ENCODE measurements at places on chromosomes 11 and 22.

- no peak for DNase-seq
These were observed 43.8 kb downstream of the COPB1 start for GRCh38 chr11:14455648-14456430.

GRCh38 chr11:11629368-11629767 lies 7.6 kb upstream of the GALNT18 start:
- DNase-seq: no peak

DNA sequence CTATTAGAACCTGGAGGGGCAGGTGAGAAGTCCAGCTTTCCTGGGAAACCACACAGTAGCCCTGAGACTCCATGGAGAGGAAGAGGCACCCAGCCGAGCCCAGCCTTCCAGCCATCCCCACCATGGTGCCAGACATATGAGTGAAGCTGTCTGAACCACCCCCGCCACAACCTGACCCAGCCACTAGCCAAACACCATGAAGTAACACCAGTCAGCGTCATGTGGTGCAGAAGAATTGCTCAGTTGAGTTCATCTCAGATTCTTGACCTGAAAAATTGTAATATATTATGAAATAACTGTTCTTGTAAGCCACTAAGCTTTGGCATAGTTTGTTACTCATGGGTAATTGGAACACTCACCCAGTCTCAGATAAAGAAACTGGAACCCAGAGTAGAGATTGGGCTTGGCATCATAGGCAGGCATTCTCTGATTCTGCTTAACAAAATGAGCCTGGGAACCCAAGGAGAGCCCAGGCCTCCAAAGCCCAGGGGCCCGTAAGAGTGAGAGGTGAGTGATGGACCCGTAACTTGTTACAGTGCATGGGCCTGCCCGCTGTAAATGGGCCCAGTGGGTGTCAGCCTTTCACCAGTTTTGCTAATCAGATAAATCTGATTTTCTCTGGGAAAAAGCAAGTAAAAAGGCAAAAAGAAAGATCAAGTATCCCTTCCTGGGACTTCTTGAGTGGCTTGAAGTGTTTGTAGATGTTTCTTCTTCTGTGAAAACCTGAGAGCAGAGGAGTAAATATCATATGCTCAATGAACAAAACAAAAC lies 305.5 kb downstream of the DDX10 start:
- no peak for DNase-seq

DNA sequence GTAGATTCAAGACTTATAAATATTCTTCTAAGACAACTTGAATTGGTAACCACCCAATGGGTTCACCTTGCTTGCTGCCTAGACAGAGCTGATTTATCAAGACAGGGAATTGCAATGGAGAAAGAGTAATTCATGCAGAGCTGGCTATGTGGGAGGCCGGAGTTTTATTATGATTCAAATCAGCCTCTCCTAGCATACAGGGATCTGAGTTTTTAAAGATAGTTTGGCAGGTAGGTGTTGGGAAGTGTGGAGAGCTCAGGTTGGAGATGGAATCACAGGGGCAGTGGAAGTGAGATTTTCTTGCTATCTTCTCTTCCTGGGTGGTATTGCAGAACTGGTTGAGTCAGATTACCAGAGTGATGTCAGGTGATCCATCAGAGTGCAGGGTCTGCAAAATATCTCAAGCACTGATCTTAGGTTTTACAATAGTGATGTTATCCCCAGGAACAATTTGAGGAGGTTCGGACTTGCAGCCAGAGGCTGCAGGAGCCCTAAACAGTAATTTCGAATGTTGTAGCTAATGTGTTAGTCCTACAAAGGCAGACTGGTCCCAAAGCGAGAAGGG lies 1448.6 kb upstream of the RAG2 start:
- no peak for DNase-seq

DNA sequence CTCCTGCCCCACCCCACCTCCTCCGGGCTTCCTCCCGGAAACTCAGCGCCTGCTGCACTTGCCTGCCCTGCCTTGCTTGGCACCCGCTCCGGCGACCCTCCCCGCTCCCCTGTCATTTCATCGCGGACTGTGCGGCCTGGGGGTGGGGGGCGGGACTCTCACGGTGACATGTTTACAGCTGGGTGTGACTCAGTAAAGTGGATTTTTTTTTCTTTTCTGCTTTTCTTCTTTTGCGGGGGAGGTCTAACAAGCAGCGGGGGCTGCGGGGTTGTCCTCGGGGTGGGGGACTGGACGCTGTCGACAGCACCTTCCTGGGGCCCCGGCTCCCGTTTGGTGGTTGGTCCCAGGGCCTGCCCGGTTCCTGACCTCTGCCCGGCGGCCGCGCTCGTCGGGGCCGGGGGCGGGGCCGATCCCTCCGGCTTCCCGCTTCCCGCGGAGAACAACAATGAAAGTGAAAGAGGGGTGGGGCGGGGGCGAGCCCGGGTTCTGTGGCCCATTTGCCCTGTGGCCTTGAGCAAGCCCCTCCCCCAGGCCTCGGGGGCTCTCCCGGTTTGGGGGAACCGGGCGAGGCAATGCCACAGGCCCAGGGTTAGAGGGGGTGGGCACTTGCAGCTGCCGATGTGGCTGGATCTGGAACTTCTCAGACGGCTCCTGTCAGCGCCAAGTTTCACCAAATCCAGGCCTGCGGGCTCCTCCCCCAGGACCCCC lies 975 bp upstream of the MDK start:
- peak; percentile 37 for DNase-seq

GRCh38 chr11:124329787-124330478 lies 9.9 kb upstream of the OR8D2 start:
- no peak for DNase-seq

- DNase-seq: peak; percentile 13
These were observed 31.2 kb downstream of the RAB6A start for GRCh38 chr11:73729594-73730206.

DNA sequence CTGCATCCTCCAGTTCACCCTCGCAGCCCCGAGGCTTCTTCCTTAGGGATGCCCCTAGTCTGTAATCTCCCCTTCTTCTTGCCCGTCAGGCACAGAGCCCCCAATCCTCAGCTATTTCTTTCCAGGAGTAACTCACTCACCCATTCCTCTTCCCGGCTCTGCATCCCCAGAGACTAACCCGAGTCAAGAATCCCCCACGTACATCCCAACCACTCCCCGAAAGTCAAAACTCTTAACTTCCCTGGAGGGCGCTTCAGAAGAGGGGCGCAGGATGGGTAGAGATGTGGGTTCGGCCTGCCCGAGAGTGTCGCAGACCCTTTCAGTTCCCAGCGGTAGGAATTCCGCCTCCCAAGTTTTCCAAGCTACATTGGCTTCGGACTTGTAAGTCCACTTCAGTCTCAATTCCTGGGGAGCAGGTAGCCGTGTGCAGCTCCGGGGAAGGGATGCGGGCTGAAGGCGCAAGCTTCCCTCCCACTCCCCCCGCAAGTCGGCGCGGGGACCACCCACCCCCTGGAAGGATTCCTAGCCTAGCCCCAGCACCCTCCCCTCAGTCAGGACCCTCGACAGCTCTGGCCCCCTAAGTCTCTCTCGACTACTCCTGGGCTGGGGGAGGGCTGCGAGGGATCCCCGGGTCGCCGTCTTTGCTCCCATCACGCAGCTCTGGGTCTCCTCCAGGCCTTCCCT lies 871 bp downstream of the BDNF start:
- DNase-seq: peak; percentile 76

- DNase-seq: no peak
These were observed 47.5 kb downstream of the IRAG1 start for GRCh38 chr11:10646005-10646404.

DNA sequence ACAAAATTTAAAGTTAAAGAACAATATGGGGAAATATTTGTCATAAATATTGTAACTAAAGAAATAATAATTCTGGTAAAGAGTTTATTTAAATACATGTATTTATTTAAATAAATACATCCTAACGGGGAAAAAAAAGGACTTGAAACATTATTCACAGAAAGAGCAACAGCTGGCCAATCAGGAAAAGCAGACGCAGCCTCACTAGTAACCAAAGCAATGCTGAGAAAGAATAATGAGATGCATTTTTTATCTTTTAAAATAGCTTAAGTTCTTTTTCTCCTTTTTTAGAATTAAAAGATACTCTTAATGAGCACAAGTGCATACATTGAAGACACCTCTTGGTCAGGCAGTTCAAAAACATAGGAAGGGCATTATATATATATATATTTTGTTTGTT lies 2.6 kb upstream of the LTO1 start:
- no peak for DNase-seq

DNA sequence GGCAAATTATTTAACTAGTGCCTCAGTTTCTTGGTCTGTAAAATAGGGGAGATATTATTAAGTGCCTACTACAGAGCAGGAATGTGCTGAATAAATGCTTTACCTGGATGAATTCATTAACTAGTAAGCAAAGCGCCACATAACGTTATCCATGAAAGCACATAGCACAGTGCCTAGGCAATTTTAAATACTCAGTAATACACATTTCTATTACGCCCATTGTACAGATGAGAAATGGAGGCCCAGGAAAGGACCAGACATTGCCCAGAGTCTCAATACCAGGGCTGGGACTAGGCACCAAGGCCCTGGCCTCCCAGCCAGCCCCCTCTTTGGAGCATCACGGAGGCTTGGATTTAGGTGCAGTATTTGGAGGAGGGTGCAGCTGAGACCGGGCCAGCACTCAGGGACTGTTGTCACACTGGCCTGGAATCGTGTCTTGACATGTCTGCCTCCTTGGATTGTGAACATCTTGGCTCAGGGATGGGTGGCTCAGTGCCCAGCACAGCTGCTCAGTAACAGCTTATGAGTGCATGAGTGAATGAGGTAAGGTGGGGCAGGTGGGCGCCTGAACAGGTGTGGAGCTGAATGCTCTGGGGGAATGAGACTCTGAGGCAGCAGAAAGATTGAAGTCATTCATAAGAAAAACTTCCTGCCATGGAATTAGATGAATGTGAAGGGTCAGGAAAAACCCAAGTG lies 42.1 kb upstream of the TPBGL start:
- DNase-seq: peak; percentile 37

DNA sequence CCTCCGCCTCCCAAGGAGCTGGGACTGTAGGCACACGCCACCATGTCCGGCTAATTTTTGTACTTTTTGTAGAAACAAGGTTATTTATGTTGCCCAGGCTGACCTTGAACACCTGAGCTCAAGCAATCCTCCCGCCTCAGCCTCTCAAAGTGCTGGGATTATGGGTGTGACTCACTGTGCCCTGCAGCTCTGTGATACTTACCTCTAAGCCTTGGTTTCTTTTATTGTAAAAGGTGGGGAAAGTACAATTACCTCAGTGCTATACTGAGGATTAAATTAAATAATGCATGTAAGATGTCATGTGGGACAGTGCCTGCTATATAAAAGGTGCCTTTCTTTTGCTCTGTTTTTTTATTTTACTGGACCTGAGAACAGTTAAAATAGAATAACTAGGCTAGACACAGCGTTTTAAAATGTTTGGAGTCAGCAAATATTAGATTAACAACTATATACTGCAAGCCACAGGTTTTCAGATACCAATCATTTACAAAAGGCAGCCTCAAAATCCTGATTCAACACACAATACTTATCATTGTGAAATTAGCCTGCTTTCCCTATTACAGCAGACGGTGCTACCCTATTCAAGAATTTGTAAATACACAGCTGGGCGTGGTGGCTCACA lies 30.0 kb downstream of the PRR14L start:
- DNase-seq: no peak
